ENCODE measurements at places on chromosomes 6 and 20.
A peak's percentile ranks its signal among the peaks of the same experiment; 100 is the strongest.

- DNase-seq = no peak
Measured at GRCh38 chr20:13875265-13875811, 90.5 kb downstream of the NDUFAF5 start.

DNA sequence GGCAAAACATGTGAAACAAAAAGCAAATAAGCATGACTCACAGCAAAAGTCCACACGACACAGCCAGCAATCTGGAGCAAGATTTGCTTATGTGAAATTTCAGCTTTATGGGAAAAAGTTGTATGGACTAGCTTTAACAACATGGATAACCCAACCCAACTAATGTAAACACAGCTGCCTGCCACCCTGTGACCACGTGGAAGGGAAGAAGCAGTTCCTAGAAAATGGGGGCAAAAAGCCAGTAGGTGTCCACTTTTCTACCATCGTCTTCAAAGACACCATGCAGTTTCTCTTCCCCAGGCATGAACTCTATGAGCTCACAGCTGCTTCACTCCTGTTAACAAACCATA is 425.4 kb upstream of the RNF217 start:
- DNase-seq = no peak

GRCh38 chr20:38256021-38256420 is 4.5 kb downstream of the KIAA1755 start:
- DNase-seq = no peak

DNA sequence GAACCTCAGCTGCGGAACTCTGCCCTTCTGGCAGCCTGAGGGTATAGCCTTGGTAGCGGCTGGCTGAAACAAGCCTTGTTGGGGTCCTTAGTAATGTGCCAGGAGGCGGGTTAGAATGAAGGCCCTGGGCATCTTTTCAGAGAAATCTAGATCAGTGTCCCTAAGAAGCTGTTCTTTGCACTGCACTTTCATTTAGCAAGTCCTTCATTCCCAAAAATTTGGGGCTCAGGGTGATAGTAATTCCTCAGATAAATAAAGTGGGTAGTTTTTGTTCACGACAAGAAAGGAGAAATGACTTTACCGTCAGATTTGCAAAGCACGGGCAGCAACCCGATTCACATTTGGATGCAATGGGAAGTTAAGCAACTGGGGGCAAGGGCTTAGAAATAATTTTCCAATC is 3.2 kb downstream of the INSM1 start:
- no peak for DNase-seq

DNA sequence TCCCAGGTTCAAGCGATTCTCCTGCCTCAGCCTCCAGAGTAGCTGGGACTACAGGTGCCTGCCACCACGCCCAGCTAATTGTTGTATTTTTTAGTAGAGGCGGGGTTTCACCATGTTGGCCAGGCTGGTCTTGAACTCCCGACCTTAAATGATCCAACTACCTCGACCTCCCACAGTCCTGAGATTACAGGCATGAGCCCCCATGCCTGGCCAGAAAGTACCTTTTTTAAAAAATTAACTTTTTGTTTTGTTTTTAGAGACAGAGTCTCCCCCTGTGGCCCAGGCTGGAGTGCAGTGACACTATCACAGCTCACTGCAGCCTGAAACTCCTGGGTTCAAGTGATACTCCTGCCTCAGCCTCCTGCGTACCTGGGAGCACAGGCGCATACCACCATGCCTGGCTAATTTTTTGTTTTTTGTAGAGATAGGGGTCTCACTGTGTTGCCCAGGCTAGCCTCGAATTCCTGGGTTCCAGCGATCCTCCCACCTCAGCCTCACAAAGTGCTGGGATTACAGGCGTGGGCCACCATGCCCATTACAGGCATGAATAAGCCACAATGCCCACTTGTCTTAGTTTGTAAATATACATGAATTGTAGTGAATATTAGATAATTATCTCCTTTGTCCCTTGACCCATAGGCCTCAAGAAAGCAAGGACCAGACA is 17.4 kb upstream of the EEF1A1 start:
- no peak for DNase-seq

DNA sequence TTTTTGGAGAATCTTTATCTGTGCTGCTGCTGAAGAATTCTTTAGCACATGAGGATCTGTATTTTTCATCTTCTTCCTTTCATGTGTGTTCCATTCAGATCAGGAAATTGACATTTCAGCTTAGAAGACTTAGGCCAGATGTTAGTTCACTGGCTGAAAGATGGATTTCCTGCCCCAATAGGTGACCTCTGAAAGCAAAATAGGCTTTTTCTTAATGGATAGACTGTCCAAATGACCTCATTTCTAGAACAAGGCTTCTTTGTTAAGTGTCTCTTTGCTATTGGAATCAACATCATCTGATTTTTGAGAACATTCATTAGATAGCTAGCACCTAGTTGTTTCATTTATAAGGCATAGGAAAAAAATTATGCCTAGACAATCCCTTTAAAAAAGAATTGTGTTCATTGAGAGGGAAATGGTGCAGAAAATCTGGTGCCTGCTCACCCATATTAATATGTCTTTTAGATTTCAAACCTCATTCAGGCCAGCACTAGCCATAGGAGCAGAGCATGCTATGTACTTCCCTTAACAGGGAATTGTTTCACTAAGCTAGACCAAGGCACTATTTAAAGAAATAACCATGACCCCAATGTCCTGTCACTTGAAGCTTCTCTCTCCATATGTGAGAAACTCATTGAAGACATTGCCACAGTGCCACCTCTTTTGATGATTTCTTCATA is 13.6 kb upstream of the SASH1 start:
- DNase-seq = no peak

GRCh38 chr6:168338777-168339176 is 19.2 kb upstream of the DACT2 start:
- DNase-seq = no peak

DNA sequence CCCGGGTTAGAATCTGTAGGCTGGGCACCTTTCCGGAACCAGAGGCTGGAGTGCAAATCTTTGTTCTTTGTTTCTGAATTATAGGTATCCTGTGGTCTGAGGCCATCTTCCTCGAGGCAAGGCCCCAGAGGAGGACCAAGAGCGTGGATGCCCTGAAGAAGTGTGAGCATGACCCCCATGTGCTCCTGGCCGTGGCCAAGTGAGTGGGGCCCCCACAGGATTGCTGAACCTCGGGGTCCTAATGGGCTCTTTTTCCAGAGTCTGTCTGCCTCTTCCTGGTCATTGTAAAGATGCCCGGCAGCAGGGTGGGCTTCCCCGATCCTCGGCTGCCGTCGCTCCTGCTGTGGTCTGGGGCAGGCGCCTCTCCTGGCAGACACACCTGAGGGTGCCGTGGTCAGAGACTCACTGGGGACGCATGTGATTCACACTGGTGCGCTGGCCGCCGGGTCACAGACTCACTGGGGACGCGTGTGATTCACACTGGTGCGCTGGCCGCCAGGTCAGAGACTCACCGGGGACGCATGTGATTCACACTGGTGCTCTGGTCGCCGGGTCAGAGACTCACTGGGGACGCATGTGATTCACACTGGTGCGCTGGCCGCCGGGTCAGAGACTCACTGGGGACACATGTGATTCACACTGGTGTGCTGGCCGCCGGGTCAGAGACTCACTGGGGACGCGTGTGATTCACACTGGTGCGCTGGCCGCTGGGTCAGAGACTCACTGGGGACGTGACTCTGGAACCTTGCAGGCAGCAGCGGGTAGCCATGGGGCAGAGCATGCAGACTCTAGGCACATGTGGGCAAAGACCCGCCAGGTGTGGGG is 6.5 kb upstream of the C20orf204 start:
- DNase-seq = no peak

DNA sequence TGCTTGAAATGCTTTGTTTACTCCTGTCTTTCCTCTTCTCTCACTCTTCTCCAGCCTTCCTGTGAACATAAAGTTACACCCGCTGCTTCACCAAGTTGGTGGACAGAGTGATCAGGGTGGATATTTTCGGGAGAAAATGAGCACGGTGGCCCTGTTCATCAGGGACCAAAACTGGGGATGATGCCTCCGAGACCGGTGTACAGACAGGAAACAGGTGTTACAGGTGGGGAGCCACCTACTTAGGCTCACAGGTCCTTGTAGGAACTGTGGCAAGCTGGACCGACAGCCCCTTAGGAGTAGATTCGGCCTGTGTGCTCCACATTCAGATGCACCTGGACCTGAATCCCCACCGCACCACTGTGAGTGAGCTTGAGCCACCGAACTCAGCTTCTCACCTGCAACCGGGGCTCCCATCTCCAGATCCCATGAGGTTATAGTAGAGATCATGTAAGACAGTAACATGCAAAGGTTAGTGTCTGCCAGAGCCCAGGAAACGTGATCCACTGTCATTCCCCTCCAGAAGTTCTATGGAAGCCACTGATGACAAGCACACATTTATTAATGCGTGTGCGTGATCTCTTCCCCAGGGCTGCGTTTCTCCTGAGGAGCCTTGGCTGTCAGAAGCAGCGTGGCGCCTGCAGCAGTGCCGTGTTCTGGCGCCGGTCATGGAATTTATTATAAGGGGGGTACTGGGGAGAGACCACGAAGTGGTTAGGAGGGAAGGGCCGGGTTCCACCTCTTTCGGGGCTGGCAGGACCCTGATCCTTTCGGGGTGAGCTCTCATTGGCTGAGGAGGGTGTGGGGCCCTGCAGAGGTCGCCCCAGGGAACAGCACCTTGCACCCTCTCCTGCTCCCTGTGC is 94.2 kb downstream of the ERMARD start:
- no peak for DNase-seq

DNA sequence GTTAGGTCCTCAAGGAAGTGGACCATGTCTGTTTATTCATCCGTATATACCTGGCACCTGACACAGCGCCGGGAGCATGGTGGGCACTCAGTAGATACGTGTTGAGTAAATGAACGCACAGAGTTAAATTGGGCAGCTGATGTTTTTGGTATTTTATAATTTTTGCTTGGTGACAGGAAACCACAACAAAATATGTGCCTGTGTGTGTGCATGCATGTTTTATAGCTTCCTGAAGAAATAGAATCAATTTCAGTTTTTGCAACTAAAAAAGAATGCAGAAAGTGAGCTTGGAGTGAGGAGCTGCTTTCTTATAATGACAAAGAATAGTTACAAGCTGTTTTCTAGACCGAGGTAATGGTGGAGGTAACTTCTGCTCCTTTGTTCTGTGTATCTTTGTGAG is 91.4 kb downstream of the PLCB4 start:
- DNase-seq = no peak

DNA sequence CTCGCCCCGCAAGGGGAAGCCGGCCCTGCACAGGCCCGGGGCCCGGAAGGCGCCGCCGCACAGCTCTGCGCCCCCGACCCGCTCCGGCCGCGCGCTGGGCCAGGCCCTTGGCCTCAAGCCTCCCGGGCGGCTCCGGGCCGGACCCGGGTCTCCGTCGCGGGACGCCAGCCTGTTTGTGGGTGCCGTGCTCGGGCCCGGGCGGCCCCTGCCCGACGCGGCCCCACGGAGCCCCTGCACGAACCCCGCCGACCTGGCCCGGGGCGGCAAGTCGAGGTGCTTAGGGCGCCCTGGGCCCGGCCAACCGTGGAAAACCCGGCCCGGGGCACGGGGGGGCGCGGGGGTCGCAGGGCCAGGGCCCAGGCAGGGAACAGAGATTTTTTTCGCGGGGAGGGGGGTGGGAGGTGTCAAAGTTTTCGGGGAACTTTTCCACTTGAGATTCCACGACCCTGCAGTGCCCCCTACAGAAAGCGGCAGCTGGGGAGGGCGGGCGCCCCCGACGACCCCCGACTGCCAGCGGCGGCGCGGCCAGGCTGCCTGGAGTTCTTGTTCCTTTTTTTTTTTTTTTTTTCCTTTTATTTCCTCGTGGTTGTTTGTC is 805 bp upstream of the STX16 start:
- DNase-seq = peak; percentile 39

- no peak for DNase-seq
Measured at GRCh38 chr6:89707766-89708165, 69.2 kb upstream of the LYRM2 start.

GRCh38 chr20:47677635-47678453 is 107.4 kb downstream of the SULF2 start:
- peak; percentile 60 for DNase-seq

- DNase-seq = no peak
Measured at GRCh38 chr20:45970646-45971424, 1.2 kb downstream of the ZNF335 start.

DNA sequence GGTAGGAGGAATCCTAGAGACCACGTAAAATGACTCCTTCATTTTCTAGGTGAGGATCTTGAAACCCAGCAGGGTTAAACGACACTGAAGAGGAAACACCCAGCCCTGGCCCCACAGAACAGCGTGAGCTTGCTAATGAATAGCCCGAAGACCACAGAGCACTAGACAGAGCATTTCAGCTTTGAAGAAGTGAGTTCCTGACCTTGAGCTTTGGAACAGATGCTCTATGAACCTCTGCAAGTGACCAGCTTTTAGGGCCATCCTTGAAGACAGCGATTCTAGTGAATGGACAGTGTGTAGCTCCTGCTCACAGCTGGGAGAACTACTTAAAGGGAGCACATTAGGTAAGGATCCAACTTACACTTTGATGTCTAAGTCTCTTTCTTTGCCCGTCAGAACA is 74.0 kb upstream of the FRMD1 start:
- DNase-seq = no peak

DNA sequence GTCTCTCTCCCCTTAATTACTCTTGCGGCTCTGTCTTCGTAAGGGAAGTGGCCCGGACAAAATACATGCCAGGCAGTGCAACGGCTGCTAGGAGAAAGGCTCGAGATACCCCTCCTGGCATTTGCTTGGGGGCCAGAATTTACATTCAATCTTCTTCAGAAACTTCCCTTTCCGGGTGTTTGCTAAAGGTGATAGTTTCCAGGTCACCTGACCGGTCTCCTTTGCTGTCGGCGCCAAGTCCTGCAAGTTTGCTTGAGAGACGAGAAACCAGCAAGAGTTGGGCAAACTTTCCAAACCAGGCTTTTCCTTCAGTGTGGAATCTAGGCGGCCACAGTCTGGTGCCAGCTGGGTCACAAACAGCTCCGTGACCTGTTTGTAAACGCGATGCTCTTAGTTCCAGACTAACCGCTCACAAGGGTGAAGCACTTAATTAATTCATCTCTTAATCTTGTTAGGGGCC is 563 bp upstream of the SRSF3 start:
- no peak for DNase-seq

DNA sequence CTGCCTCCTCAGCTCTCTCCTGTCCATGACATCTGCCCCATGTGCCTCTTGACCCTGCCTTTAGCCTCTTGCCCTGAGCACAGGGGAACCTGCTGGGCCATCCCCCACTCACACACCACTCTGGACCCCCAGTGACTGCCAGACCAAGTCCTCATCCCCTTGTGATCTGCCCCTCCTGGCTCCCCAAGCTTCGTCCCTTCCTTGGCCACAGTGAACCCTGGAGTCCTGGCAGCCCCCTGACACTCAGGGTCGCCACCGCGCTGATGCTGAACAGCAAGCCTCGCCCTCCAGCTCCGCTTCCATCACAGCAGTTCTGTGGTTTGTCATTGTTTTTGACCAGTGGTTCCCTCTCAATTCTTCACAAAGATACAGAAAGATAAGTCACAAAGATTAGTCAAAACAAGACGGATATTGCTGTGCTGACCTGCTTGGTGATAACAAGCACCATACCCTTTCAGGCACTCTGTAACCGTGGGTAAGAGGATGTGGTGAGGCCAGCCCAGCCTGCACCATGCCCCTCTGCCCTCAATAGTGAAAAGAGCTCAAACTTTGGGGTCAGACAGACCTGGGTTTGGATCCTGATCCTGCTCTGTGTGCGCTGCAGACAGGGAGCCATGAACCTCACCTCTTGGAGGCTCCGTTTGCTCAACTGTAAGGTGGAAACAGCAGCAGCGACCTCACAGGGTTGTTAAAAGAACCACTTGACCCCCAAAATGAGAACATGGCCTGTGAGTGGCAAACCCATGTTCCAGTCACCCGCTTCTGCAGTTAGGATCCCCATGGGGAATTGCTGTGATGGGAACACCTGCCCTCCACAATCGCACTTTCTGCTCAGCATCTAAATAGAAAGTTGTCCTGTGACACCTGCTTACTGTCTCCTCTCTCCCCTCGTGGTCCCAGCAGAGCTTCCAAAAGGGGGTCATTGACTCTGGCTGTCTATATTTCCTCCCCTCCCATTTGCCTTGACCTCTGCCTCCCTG is 114.5 kb downstream of the TOX2 start:
- no peak for DNase-seq

All from stimulated activated CD4-positive, alpha-beta T cell treated with anti-CD3 and anti-CD28 coated beads, Interleukin-15, amount 100 ng/mL, for 1 hour (primary cell).